Stimulated activated CD8-positive, alpha-beta memory T cell treated with anti-CD3 and anti-CD28 coated beads, Interleukin-7, amount 100 ng/mL, for 1 hour (primary cell): ENCODE measurements at places on chromosomes 3 and 15.

DNA sequence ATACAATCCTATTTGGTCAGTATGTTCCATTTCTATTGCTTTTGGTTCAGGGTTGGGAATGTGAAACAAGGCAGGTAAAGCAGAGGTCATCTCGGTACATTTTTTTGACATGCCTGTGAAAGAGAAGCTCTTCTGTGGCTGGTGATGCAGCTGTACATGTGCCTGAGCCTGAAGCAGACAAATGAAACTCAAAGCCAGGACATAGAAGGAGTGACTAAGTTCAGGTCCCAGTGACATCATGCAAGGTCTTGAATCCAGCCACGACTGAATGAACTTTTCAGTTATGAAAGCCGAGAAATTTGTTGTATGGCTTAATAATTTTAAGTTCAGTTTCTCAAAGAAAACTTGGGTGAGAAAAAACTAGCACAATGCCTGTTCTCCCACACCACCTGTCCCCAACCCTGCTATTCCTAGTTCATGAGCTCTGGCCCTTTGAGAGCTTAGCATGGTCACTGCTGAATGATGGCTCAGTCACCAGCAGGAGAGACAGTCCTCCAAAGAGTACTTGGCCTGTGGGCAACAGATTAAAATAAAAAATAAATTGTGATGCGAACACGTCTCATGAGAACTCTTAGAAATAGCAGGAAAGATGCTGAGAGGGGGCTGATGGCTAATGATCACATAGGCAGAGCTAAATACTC, 600.2 kb upstream of the GRM7 start:
- DNase-seq, result no peak

DNA sequence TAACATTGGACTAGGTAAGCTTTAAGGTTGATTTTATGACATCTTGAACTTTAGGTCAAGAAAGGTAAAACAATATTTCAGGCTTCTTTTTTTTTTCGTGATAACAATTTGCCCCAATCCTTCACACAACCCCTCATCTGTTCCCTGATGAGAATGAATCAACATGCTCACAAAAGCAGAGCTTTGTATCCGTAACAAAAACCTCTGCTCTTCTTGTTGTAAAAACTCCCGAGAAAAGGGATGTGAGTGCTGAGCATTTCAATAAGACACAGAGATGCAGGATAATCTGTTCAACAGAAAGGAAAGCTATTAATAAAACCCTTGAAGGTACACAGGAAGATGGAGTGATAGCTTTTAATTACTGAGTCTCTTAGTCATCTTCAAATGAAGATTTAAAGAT, 94.3 kb downstream of the RAD18 start:
- DNase-seq, result no peak

- DNase-seq, result no peak
Observed at GRCh38 chr3:138062626-138063025, 52.7 kb downstream of the CLDN18 start.

DNA sequence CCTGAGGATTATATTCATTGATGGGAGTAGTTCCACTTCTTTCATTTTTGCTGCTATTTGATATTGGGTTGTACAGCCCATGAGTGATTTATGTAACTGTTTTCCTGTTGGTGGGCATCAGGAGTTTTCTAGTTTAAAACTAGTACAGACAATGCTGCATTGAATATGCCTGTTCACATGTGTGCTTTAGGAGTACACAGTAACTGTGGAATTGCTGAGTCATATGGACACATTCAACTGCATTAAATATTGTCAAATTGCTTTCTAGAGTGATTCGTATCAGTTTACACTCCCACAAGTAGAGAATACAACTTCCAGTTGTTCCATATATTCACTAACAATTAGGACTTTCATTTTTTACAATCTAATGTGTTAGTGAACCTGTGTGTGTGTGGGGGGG, 59.8 kb upstream of the THSD4 start:
- no peak for DNase-seq

DNA sequence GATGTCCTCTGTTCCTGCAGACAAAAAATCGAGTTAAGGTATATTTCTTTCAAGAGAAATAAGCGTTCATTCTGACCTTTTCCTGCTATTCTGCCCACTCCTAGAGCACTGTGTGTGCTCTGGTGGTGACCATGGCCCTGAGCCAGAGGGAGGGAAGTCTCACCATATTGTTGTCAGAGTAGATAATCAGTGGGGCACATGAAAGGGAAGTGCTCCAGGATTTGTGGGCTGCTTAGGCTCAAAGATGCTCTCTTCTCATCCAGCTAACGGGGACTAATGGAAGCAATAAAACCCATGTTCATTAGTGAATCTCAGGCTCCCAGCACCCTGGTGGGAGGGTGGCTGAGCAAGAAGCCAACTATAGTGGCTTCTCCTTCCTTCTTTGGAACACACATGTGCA, 70.7 kb upstream of the EOMES start:
- no peak for DNase-seq

GRCh38 chr15:37682304-37682703, 252.1 kb upstream of the TMCO5A start:
- no peak for DNase-seq

DNA sequence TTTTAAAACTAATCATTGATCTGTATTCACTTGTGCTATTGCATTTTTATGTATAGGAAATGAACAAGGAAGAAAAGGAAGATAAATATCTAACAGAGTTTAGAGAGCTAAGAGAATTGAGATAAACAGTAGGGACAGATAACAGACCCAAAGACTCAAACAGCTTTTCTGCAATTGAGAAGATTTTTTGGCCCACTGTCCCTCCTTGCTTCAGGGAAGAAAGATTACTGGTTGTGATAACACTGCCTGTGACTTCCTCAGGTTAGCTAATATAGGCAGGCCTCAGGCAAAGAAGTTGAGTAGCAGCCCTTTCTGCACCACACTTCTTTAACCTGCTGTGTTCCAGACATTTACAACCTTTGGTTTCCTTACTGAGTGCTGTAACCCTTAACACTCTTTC, 2.7 kb upstream of the COX17 start:
- no peak for DNase-seq

DNA sequence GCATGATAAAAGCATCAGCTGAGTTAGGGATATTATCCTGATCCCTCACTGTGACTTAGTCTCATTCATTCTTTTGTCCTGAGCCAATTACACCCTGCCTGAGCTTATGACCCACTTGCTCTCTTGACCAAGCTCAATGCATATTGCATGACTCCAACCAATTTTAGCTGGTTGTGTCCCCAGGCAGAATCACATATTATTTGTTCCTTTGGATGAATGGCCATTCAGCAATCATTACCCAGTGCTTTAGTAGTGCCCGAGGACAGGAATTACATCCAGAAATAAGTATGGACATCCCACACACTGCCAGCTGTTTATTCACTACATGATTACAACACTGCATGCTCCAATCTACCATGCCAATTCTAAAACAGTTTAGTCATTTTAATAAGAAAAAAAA, 322.5 kb downstream of the ZBBX start:
- DNase-seq, result no peak

DNA sequence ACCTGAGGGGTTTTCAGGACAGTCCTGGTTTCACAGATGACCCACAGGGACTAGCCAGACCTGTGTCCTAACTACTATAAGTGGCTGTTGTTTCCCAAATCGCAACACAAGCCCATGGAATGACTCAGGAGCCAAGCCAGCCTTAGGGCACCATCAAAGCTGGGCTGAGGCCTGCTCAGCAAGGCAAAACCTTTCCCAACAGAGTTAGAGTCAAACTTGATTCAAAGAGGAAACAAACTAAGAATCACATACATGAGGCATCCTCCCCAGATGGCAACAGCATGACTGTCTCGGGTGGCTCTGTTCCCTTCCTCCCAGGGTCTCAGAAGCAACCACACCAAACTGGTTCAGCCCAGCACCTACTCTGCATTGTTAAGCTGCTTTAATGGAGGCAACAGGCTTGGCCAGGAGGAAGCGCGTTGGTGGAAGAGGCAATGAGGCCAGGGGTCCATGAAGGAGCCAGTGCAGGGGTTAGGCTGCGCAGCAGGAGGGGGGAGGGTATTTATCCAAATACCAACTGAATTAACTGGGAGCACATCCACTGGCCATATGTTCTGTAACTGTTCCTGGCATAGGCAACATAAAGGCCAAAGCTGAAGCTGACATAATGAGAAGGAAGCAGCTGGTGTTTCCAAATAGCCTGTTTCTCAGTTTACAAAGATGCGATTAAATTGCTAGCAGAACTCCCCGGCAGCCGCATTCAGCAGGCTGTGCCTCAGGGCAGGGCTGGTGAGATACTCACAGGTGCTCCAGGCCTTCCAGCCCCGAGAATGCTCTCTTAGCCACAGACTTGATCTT, 102.4 kb downstream of the LRIG1 start:
- no peak for DNase-seq

DNA sequence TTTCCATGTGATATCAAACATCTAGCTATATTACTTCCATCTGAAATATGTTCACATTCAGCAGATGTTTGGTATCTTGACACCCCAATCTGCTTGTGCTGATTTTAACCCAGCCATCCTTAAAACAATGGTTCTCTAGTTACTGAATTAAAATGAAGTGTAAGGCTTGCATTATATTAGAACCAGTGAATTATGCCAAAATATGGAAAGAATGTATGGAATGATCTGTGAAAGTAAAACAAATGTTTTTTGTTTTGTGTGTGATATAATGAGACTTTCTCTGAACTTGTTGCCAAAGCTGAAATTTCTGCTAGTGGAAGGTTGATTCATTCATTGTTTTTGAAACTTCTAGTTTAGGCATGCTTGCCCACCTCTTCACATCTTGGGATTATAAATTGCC, 317.1 kb downstream of the MEX3B start:
- DNase-seq, result no peak

DNA sequence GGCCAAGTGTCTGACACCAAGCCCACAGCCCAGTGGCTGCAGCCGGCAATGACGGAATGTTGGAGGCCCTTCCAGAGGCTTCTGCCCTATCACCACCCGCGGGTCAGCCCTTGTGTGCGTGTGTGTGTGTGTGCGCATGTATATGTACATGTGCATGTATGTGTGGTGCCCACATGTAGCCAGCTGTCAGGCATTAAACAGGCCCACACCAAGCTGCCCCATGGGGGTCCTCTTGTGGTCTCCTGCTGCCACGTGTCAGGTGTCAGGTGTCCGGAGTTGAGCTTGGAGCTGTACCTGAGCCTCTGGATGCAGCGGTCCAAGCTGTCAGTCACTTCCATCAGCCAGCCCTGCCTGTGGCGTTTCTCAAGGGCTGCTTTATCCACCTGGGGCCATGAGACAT, 13.9 kb downstream of the UROC1 start:
- DNase-seq, result no peak

DNA sequence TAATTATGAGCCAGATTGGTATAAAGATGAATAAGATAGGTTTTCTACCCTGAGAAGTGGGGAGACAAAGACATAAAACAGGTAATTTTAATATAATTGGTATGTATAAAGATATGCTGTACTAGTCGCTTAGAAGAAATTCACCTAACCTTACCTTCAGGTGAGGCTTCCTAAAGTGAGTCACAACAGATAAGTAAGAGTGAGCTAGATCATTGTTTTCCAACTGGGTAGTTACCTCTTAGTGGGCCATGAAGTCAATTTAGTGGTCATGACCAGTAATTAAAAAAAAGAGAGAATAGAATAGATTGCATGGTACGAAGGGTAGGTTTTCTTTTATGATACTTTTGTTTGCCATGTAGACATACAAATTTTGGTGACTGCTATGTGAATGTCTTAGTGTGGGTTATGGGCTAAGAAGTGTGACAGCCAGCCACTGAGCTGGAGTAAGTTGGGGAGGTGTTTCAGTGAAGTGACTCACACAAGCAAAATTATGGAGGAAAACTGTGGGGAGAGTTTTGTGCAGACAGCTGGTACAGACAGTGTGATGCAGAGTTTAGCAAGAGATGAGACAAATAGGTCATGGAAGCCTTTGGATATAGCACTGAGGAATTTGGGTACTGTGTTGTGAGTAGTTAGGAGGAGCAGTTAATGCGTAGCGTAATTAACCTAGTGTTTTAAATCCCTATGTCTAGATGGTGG, 8.2 kb downstream of the TRNT1 start:
- DNase-seq, result no peak

DNA sequence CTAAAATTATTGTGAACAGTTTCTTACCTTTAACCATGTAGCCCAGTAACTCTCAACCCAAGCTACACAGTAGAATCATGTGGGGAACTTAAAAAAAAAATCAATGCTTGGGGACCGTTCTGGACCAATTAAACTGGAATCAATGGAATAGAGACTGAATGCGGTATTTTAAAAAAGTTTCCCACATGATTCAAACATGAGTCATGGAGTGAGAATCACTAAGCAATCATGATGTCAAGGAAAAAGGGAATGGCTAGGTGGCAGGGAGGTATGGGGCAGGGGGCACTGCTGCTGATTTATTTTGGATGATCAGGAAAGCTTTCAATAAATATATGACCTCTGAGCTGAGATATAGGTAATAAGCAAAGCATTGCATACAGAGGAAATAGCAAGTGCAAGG, 250.5 kb upstream of the RORA start:
- DNase-seq, result no peak

- DNase-seq, result no peak
Observed at GRCh38 chr3:159005137-159005536, 203.3 kb downstream of the MFSD1 start.

GRCh38 chr3:172648747-172649146, 62.1 kb downstream of the NCEH1 start:
- DNase-seq, result no peak

DNA sequence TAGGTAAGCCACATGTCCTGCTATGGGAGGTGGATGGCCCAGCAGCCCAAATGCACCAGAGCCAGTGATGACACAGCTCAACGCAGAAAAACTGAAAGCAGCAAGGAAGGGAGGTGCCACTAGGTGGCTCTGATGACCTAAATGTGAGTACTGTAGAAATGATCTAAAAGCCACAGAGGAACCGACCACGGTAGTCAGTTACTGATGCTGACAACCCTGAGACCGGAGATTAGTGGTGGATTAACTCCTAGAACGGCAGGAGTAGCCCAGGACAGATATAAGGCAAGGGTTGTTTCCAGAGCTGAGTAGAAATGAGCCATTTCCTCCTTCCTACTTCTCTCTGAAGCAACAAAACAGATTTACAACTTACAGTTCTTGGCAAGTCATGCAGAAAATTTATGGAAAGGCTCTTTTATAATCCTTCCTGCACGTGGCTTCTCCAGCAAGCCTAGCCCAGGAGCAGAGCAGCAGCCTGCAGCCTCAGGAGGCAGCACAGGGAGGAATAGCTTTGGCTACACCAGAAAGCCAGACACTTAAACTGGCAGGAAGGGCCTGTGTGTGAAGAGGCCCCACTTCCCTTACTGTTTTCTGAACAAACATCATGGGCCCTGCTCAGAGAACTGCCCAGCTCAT, 13.1 kb downstream of the FBXL22 start:
- peak; percentile 48 for DNase-seq

DNA sequence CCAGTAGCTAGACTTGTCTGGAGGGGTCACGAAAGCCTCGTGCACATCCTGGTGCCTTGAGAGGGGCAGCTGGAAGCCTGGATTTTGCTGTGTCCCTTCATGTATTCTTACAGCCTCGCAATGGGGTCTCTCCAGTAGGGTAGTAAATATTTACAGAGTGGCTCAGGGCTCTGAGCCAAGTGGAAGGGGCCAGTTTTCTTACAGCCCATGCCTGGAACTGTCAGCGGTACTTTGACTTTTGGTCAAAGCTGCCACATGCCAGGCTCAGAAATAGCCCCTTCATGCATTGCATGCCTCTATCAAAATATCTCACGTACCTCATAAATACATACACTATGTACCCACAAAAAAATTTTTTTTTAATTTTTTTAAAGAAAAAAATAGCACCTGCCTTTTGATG, 119.2 kb downstream of the OSBPL10 start:
- no peak for DNase-seq

GRCh38 chr3:59704292-59704691, 654.5 kb upstream of the CFAP20DC start:
- no peak for DNase-seq

GRCh38 chr3:131550562-131551465, 48.0 kb upstream of the MRPL3 start:
- DNase-seq, result no peak
